ENCODE measurements at places on chromosomes 1 and 21.

- peak; percentile 84 for DNase-seq
- H3K4me1 ChIP-seq: peaks cover 40% of the 10 kb centered on the region
- H3K27me3 ChIP-seq: peaks cover 15% of the 10 kb centered on the region
Observed at GRCh38 chr1:151459331-151460046, at the start of gene POGZ. POGZ (minus strand) TSS chr1:151459494; CDS start chr1:151442204, 17,290 bp downstream.

DNA sequence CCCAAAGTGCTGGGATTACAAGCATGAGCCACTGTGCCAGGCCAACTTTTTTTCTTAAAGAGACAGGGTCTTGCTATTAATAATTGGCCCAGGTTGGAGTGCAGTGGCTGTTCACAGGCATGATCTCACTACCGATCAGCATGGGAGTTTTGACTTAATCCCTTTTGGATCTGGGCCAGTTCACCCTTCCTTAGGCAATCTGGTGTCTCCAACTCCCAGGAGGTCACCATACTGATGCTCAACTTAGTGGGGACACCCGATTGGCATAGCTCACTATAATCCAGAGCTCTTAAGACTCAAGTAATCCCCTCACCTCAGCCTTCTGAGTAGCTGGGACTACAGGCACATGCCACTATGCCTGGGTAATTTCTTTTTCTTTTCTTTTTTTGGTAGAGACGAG, 64.2 kb upstream of the SCYL3 start:
- no peak overlapping the region for H3K4me3 ChIP-seq
- DNase-seq: no peak
- H3K27ac ChIP-seq: no peak overlapping the region
- peaks cover 16% of the 10 kb centered on the region for H3K36me3 ChIP-seq
- H3K27me3 ChIP-seq: no peaks in the 10 kb centered on the region

- H3K36me3 ChIP-seq: peaks cover 43% of the 10 kb centered on the region
- H3K27me3 ChIP-seq: no peaks in the 10 kb centered on the region
- no peak for DNase-seq
Observed at GRCh38 chr1:202725526-202725925, 15.3 kb upstream of the SYT2 start.

- H3K4me1 ChIP-seq: no peaks in the 10 kb centered on the region
- H3K27me3 ChIP-seq: no peaks in the 10 kb centered on the region
- no peak overlapping the region for H3K4me3 ChIP-seq
Observed at GRCh38 chr1:213423041-213423440, 372.0 kb downstream of the RPS6KC1 start.

GRCh38 chr1:160741612-160742348, 2.7 kb downstream of the SLAMF7 start:
- DNase-seq: no peak
- peak overlapping the region; percentile 41 for H3K27ac ChIP-seq
- H3K4me3 ChIP-seq: peak overlapping the region; percentile 72
- no peaks in the 10 kb centered on the region for H3K27me3 ChIP-seq
- H3K36me3 ChIP-seq: peaks cover 57% of the 10 kb centered on the region
- H3K4me1 ChIP-seq: peaks cover 81% of the 10 kb centered on the region

GRCh38 chr1:227758366-227758765, 23.1 kb downstream of the SNAP47 start:
- DNase-seq: no peak
- no peak overlapping the region for H3K27ac ChIP-seq
- H3K27me3 ChIP-seq: no peaks in the 10 kb centered on the region

DNA sequence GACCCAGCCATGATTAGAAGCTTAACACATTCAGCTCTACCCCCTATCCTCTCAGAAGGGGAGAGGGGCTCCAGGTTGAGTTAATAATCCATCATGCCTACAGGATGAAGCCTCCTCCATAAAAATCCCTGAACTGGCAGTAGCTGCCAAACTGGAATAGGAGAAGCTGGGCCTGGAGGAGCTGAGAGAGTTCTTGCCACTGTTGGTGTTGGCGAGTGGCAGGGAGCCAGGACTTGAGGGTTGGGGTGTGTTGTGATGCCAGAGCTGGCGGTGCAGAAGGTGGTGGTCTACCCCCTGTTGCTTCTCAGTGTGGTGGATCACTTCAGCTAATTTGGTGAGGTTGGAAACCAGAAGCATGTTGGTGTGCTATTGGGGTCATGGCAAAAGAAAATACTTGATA, 36.5 kb downstream of the IVNS1ABP start:
- no peak for DNase-seq
- peaks cover 22% of the 10 kb centered on the region for H3K36me3 ChIP-seq
- no peak overlapping the region for H3K4me3 ChIP-seq
- no peak overlapping the region for H3K27ac ChIP-seq

GRCh38 chr1:104459886-104460285, 710.2 kb downstream of the AMY1C start:
- H3K27me3 ChIP-seq: no peaks in the 10 kb centered on the region
- no peak for DNase-seq
- H3K36me3 ChIP-seq: no peaks in the 10 kb centered on the region
- no peaks in the 10 kb centered on the region for H3K4me1 ChIP-seq

DNA sequence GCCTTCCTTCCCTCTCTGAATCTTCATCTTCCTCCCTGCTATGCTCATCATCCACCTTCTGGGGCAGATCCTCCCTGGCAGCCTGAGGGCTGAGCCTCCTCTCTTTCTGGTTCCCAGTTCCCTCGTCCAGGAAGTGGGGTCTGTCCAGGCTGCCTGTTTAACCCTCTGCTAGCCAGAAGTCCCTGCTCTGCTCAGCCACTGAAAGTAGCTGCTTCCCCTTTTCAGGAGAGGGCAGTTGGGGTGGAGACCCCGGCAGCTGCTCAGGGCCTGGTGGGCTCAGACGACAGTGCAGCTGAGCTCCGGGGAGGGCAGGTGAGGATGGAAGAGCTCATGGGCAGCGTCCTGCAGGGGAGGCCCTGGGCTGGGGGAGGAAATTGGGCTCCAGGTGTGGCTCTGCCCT, 43.1 kb upstream of the ETV3 start:
- H3K36me3 ChIP-seq: no peaks in the 10 kb centered on the region
- H3K27me3 ChIP-seq: peaks cover 19% of the 10 kb centered on the region
- no peak for DNase-seq
- H3K4me1 ChIP-seq: no peaks in the 10 kb centered on the region

- no peaks in the 10 kb centered on the region for H3K36me3 ChIP-seq
- H3K4me3 ChIP-seq: no peak overlapping the region
- no peak for DNase-seq
Observed at GRCh38 chr1:244235157-244235556, 184.1 kb downstream of the ZBTB18 start.

- no peaks in the 10 kb centered on the region for H3K36me3 ChIP-seq
- H3K27ac ChIP-seq: no peak overlapping the region
- H3K27me3 ChIP-seq: no peaks in the 10 kb centered on the region
Observed at GRCh38 chr1:203264052-203264501, 34.6 kb upstream of the CHIT1 start.

- no peak overlapping the region for H3K4me3 ChIP-seq
- no peak overlapping the region for H3K27ac ChIP-seq
- no peaks in the 10 kb centered on the region for H3K4me1 ChIP-seq
- H3K36me3 ChIP-seq: no peaks in the 10 kb centered on the region
Observed at GRCh38 chr1:115545791-115546733, 95.7 kb upstream of the VANGL1 start.

- no peak for DNase-seq
- H3K4me3 ChIP-seq: no peak overlapping the region
- no peak overlapping the region for H3K27ac ChIP-seq
- H3K4me1 ChIP-seq: no peaks in the 10 kb centered on the region
- H3K36me3 ChIP-seq: no peaks in the 10 kb centered on the region
Observed at GRCh38 chr1:50265790-50266314, 157.1 kb downstream of the ELAVL4 start.

GRCh38 chr1:7422081-7422480, 349.0 kb upstream of the VAMP3 start:
- H3K27me3 ChIP-seq: peaks cover 2% of the 10 kb centered on the region
- no peak overlapping the region for H3K27ac ChIP-seq
- H3K4me3 ChIP-seq: no peak overlapping the region
- no peaks in the 10 kb centered on the region for H3K36me3 ChIP-seq
- DNase-seq: peak; percentile 7

DNA sequence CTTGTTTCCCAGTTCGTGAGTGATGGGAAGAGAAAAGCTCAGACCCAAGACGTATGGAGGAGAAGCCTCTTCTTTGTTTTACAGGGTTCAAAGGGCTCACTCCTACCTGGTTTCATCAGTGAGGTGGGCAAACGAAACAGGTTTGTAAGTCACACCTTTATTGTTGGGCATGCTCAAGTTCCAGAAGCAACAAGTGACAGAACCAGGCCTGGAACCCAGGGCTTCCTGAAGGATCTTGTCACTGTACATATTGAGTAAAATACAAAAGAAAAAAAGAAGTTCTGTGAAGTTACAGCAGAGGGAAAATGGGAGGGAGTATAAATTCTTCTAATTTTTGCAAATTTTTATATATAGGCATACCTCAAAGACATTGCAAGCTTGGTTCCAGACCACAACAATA, 320.9 kb upstream of the PROX1 start:
- DNase-seq: no peak
- no peaks in the 10 kb centered on the region for H3K36me3 ChIP-seq
- H3K27ac ChIP-seq: no peak overlapping the region
- no peaks in the 10 kb centered on the region for H3K4me1 ChIP-seq

- no peaks in the 10 kb centered on the region for H3K36me3 ChIP-seq
- peak overlapping the region; percentile 67 for H3K4me3 ChIP-seq
Observed at GRCh38 chr1:234722904-234723720, 113.1 kb upstream of the IRF2BP2 start.

- H3K36me3 ChIP-seq: no peaks in the 10 kb centered on the region
- H3K4me1 ChIP-seq: peaks cover 5% of the 10 kb centered on the region
- DNase-seq: no peak
- H3K27me3 ChIP-seq: peaks cover 13% of the 10 kb centered on the region
Observed at GRCh38 chr21:42672699-42673458, 19.5 kb downstream of the PDE9A start.

DNA sequence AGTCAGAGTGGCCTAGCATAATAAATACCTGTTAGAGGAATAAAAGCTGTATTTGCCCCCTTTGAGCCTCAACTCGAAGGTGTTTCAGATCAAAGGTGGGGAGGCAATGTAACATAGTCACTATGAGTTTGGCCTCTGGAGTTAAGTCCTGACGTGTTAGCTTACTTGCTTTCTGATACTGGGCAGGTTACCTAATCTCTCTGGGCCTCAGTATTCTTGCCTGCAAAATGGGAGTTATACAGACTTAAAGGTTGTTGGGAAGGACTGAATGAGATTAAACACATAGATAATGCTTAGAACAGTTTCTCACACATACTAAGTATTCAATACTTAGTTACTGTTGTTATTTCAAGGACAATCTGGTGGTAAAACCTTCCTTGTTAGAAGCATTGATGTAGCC, 15.5 kb downstream of the RNF220 start:
- H3K4me3 ChIP-seq: no peak overlapping the region
- H3K36me3 ChIP-seq: no peaks in the 10 kb centered on the region
- peaks cover 15% of the 10 kb centered on the region for H3K4me1 ChIP-seq
- no peak for DNase-seq
- H3K27me3 ChIP-seq: peaks cover 76% of the 10 kb centered on the region

- H3K36me3 ChIP-seq: no peaks in the 10 kb centered on the region
- peaks cover 30% of the 10 kb centered on the region for H3K27me3 ChIP-seq
- no peak for DNase-seq
- H3K27ac ChIP-seq: no peak overlapping the region
Observed at GRCh38 chr1:30889511-30889910, 19.0 kb downstream of the SDC3 start.

- H3K4me3 ChIP-seq: no peak overlapping the region
- no peaks in the 10 kb centered on the region for H3K27me3 ChIP-seq
- no peaks in the 10 kb centered on the region for H3K4me1 ChIP-seq
- no peaks in the 10 kb centered on the region for H3K36me3 ChIP-seq
Observed at GRCh38 chr1:99621340-99621901, 24.5 kb upstream of the PALMD start.

GRCh38 chr1:221697923-221698425, 43.9 kb downstream of the DUSP10 start:
- no peak for DNase-seq
- H3K27ac ChIP-seq: no peak overlapping the region
- H3K4me3 ChIP-seq: no peak overlapping the region

- no peak overlapping the region for H3K4me3 ChIP-seq
- no peak overlapping the region for H3K27ac ChIP-seq
- H3K4me1 ChIP-seq: peaks cover 1% of the 10 kb centered on the region
- no peaks in the 10 kb centered on the region for H3K36me3 ChIP-seq
- H3K27me3 ChIP-seq: peaks cover 3% of the 10 kb centered on the region
Observed at GRCh38 chr1:106912131-106912530, 144.3 kb upstream of the PRMT6 start.

DNA sequence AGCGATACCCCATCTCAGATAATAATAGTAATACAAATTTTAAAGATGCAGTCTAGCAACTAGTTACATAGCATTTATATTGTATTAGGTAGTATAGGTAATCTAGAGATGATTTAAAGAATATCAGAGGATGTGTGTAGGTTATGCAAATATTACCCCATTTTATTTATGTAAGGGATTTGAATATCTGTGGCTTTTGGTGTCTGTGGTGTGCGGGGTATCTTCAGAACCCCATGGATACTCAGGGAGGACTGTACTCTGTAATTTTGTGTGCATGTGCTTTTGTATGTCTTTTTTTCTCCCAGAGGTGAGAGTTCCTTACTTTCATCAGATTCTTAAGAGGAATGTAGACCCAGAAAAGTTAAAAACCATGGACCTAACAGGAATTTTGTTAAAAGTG, 12.8 kb downstream of the RNF2 start:
- peak overlapping the region; percentile 41 for H3K27ac ChIP-seq
- peaks cover 6% of the 10 kb centered on the region for H3K36me3 ChIP-seq
- peak overlapping the region; percentile 24 for H3K4me3 ChIP-seq
- H3K27me3 ChIP-seq: no peaks in the 10 kb centered on the region
- H3K4me1 ChIP-seq: peaks cover 56% of the 10 kb centered on the region
- DNase-seq: no peak

DNA sequence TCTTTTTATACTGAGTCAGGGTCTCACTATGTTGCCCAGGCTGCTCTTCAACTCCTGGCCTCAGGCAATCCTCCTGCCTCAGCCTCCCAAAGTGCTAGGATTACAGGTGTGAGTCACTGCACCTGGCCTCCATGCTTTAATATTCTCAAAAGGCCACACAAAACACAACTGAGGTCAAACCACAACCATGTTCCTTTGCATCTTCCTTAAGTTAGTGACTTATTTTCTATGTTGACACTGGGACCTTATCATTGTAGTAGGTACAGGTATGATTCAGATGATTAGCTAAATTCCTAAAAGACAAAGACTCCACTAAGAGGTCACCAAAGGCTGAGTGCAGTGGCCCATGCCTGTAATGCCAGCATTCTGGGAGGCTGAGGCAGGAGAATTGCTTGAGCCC, 131.9 kb upstream of the ATP1B1 start:
- no peaks in the 10 kb centered on the region for H3K36me3 ChIP-seq
- DNase-seq: no peak
- no peaks in the 10 kb centered on the region for H3K4me1 ChIP-seq
- H3K27me3 ChIP-seq: no peaks in the 10 kb centered on the region

GRCh38 chr1:114032271-114033215, 53.3 kb downstream of the OLFML3 start:
- H3K27ac ChIP-seq: no peak overlapping the region
- H3K27me3 ChIP-seq: peaks cover under 1% of the 10 kb centered on the region
- no peaks in the 10 kb centered on the region for H3K4me1 ChIP-seq

- no peak overlapping the region for H3K27ac ChIP-seq
- H3K4me1 ChIP-seq: no peaks in the 10 kb centered on the region
- no peaks in the 10 kb centered on the region for H3K36me3 ChIP-seq
Observed at GRCh38 chr1:24295535-24295934, 23.6 kb upstream of the GRHL3 start.

Data from activated B cell treated with CpG ODN at 0.5 μM for 24 hours (primary cell).